Nucleus accumbens (tissue), 56 donors: ENCODE measurements at places on chromosomes 5 and 9.

DNA sequence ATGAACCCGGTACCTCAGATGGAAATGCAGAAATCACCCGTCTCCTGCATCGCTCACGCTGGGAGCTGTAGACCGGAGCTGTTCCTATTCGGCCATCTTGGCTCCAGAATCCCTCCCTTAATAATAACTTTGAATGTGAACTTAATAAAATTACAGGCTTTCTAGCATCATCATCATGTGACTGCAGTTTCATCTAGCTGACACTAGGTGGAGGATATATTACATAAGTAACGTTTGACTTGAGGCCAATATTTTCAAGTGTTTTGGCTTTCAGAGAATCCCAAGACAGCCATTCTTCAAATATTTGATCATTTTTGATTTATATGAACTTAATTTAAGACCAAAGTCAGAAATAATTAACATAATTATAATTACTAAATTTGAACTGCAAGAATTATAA, 474.9 kb upstream of the CDH10 start:
- no peak for DNase-seq

- no peak for DNase-seq
Observed at GRCh38 chr5:168607946-168608345, 28.8 kb upstream of the PANK3 start.

- no peak for DNase-seq
Observed at GRCh38 chr9:76592091-76592973, 133.3 kb downstream of the GCNT1 start.

- no peak for DNase-seq
Observed at GRCh38 chr5:7805379-7805778, 45.6 kb downstream of the CFAP90 start.

GRCh38 chr5:62134811-62135210, 171.2 kb upstream of the KIF2A start:
- no peak for DNase-seq

GRCh38 chr5:33369485-33370465, 71.0 kb upstream of the TARS1 start:
- no peak for DNase-seq
